ENCODE measurements at places on chromosomes 4 and X. TPM values are rescaled to one million over a fixed set of nuclear protein-coding genes. Genes with fewer than 3 reads are reported as not detected.

HPGDS gene
- total RNA-seq: 16.7 TPM

GAGE12F gene
- not detected for total RNA-seq

DNA sequence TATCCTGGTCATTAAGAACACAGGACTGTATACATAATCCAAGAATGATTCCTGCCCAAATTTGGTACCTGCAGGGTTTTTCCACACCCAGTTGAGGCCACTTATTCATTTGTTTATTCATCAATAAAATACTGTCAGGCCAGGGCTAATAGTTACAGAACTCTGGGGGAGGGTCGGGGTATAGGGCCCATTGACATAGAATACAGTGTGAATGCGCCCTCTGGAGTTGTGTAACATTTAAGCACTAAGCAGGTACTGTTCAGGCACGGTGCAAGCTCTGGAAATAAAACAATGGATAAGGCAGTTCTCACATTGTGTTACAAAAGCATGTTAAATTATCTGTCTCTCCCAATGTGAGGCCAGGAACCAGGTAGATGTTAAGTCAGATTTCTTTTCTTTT lies 30.8 kb upstream of the LRBA start:
- DNase-seq: no peak

DNA sequence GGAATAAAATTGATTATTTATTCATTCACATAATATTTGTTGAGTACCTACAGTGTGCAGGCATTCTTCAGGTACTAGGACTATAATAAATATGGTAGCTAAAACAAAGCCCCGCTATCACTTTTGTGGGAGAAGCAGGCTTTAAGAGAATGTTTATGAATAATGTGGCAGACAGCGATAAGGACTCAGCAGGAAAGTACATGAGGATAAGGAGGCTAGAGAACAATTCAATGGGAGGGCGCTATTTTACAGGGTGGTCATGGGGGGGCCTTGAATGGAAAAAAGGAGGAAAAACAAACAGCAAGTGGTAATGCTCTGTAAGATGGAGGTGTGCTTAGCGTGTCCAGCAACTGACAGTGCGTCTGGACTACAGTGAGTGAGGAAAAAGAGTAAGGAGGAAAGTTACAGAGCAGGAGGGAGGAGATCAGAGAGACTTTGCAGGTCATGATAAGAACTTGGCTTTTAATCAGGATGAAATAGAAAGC lies 264.2 kb upstream of the ETNPPL start:
- DNase-seq: no peak

- no peak for DNase-seq
These were observed 9.9 kb downstream of the CHIC2 start for GRCh38 chr4:54054501-54054900.
